Thoracic aorta endothelial cell (primary cell): ENCODE measurements at places on chromosomes 5 and 9. TPM values are rescaled to one million over a fixed set of nuclear protein-coding genes. Genes with fewer than 3 reads are reported as not detected.

PCDHB15 gene
- 0.14 and 0.66 TPM in 2 replicates for total RNA-seq

BNIP1 gene
- total RNA-seq = 17.3 and 19.5 TPM in 2 replicates

GPR150 gene
- 0.27 and 0.29 TPM in 2 replicates for total RNA-seq

LHX2 gene
- total RNA-seq = not detected in 2 replicates

DDX4 gene
- total RNA-seq = not detected in 2 replicates

DMRTA1 gene
- total RNA-seq = 0.27 and 1.7 TPM in 2 replicates

IL33 gene
- 8.2 and 45.9 TPM in 2 replicates for total RNA-seq
